ENCODE measurements at places on chromosomes 3 and 15. TPM values are rescaled to one million over a fixed set of nuclear protein-coding genes. Genes with fewer than 3 reads are reported as not detected.
A peak's percentile ranks its signal among the peaks of the same experiment; 100 is the strongest.

DNA sequence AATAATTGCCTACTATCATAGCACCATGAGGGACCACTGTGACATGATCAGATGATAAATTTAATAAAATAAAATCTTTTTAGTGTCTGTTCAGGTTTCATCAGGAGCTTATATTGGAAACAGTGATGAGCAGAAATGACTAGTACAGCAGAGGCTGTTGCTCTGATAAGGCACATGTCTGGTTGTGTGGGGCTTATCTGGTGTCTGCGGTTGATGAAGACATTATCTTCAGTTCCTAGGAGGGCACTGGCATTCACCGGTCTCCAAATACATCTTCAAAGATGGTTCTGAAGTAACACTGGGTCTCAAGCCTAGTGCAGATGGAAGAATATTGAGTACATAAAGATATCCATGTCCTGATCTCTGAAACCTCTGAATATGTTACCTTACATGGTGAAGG lies 125.3 kb downstream of the SUCNR1 start:
- no peak for DNase-seq

DNA sequence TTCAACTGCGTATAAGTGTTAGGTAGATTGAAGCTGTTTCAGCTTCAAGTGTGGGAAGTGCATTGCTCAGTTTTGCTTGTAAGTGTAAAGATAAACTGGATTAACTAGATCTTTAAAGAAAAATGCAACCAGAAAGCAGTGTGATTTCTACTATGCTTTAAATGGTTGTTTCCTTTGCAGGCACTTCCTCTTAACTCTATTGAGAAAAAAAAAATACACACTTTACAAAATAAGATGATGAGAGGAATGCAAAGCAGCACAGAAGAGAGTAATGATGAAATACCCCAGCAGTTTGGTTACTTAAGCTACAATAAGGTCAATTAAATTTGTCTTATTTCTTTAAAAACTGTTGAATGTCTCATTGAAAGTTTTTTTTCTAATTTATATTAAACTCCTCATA lies 40.8 kb downstream of the DPH6 start:
- DNase-seq, result no peak

DNA sequence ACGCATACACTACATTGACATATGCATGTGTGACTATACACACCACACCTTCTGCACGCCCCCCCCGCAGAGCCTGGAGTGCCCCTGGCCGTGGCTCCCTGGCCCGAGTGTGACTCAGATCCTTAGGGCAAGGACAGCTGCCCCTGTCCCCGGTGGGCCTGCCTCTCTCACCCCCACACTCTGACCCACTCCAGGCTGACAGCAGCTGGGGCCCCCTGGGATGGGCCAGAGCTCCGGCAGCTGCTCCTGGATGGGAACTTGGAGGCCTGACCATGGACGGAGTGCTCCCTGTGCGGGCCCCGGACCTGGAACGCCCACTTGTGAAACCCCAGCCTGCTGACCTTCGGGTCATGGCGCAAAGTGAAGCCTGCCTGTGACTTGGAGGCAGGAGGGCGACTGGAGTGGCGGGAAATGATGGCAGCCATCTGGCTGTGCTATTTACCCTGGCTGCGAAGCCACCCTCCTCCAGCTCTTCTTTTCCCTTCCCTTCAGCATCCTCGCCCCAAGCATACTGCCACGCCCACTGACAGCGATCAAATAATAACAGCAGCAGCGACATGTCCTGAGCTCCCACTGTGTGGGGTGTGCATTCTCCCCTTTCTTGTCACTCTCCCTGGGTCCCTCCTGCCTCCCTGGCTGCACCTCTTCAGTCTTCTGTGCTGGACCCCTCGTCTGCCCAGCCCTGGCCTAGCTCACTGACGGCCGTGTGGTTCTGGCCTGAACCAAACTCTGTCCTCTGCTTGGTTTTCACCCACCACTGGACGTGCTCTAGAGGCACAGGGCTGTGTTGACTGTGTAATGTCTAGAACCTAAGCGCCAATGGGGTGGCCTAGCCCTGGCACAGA lies 90.7 kb upstream of the MEF2A start:
- DNase-seq, result peak; percentile 51

DNA sequence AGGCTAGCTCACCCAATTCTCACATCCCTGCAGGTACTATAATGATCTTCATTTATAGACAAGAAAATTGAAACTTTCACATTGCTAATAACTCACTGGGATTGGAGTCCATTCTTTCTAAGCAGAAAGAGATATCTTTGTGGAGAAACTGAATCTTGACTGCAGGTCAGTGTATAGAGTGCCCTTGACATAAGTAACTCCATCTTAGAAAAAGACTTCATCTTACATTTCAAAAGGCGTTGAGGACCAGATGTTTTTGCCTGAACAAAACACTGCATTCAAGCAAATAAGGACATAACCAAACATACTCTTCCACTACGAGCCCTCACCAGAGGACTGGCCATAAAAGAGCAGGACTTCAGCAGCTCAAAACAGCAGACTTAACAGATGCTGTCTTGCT lies 6.8 kb upstream of the CCR3 start:
- DNase-seq, result no peak

- no peak for DNase-seq
Observed at GRCh38 chr3:55488398-55489055, 1.4 kb upstream of the WNT5A start.

- DNase-seq, result no peak
Observed at GRCh38 chr3:183754052-183754451, 56.5 kb downstream of the YEATS2 start.

GRCh38 chr3:66438046-66438445 lies 62.8 kb downstream of the LRIG1 start:
- DNase-seq, result no peak

- no peak for DNase-seq
Observed at GRCh38 chr3:168213920-168214319, 118.2 kb upstream of the GOLIM4 start.

- no peak for DNase-seq
Observed at GRCh38 chr15:73682600-73683090, 1.5 kb upstream of the CD276 start.

- DNase-seq, result no peak
Observed at GRCh38 chr3:189301479-189301878, 129.7 kb downstream of the TPRG1 start.

GRCh38 chr3:79245284-79246138 lies 522.3 kb downstream of the ROBO1 start:
- DNase-seq, result no peak

GRCh38 chr3:111831840-111832239 lies 27.2 kb upstream of the PHLDB2 start:
- DNase-seq, result no peak

DNA sequence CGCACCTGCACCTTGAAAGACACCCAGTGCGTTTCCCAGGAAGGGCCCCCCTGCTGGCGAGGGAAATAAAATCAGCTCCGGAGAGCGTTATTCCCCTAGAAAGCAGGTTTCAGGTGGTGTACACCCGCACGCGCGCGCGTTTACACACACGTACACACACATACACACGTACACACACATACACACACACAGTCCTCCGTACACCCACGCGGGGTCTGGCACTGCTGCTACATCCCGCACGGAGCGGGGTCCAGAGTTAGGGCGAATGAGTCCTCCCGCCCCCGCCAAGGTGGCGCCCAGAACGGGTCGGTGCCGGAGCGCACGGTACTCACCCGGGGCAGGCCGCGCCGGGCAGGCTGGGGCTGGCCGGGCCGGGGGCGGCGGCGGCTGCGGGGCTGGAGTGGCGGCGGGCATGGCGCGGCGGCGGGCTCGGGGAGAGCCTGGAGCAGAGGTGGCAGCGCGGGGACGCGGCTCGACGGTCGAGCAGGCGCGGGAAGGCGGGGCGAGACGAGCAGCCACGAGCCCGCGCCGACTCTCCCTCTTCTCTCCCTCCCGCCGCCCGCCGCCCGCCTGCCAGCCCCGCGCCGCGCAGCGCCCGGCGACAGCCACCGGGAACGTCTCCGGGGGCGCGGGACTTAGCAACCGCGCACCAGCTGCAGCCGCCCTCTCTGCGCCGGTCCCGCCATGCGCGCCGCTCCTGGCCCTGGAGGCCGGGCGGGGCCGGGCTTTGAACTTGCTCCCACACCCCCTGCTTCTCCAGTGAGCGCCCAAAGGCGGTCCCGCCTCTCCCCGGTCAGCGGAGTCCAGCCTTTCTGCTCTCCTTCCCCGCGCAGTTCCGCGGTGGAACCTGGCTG lies at the start of gene DCLK3:
Gene DCLK3 (minus strand): TSS at position 704 of the 854 bp plus-strand sequence. CDS start 290 bp downstream, at position 414.
- DNase-seq, result no peak

GRCh38 chr3:177190756-177191681 lies 6.3 kb downstream of the TBL1XR1 start:
- no peak for DNase-seq

- DNase-seq, result no peak
Observed at GRCh38 chr3:138933981-138934691, 12.8 kb downstream of the FOXL2 start.

DNA sequence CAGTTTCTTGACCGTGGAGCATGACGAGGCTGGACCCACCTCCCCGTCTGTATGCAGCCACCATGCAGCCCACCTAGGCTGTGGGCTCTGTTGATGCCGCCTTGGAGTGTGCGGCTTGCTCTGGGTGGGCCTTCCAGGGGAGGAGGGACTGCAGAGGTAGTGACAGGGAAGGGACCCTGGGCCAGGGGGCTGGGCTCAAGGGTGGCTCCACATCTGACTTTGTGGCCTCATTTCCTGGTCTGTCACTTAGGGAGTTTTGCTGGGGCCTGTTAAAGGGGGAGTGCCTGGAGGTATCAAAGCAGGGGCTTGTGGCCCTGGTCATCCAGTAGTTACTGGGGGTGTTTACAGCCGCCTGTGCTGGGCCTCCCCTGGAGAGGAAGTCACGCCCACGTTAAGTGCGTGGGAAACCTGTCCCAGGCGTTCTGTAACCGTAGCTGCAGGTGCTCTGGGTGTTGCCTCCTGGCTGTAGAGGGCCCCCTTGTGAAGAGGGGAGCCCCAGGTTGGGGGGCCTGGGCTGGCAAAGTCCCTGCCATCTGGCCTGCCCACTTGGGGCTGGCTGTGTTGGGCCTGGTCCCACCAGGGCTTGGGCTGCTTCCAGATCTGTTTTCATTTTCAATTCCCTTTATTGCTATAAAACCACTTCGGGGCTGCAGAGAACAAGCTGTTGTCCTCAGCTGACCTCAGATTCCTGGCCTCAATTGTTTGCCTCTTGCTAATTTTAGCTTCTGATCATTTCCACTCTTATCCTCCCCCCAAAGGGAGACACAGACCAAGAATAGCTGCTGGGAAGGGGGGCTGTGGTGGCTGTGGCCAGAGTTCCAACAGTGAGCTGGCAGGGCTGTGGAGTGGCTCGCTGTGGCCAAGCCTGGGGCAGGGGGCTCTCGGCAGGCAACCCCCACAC lies 26.5 kb downstream of the KLF13 start:
- no peak for DNase-seq

DNA sequence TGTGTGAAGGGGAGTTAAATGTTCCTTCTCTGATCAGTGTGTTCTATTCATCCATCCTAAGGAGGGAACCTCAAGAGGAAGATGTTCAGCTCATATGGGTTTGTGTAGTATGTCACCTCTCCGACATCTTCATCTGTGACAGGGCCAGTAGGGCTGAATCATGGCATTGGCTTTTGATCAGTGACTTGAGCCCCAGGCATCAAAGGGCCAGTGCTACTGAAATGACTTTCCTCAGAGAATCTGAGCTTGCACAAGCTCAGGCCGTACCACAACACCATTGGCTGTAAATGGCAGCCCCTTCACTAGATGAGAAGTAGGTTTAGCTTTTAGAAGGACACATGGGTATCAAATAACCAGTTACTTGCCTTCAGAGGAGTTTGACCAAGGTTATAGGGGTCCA lies 183.2 kb upstream of the NR2E3 start:
- no peak for DNase-seq

DNA sequence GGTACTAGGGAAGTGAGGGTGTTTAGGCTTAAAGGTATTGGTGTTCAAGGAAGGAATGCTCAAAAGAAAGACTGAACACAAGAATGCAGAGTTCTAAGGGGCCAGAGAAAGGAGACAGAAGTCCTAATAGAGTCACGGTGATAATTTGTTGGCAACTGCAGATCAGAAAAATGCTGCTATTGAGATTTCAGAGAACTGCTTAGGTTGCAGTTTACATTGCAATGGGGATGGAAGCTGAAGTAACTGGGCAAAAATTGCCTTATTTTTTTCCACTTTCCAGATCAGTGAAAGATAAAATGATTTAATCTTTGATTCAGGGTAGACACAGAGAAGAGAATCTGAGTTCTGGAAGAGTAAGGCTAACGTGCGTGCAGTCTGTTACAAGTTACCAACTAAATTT lies 199.8 kb downstream of the SQOR start:
- no peak for DNase-seq

DNA sequence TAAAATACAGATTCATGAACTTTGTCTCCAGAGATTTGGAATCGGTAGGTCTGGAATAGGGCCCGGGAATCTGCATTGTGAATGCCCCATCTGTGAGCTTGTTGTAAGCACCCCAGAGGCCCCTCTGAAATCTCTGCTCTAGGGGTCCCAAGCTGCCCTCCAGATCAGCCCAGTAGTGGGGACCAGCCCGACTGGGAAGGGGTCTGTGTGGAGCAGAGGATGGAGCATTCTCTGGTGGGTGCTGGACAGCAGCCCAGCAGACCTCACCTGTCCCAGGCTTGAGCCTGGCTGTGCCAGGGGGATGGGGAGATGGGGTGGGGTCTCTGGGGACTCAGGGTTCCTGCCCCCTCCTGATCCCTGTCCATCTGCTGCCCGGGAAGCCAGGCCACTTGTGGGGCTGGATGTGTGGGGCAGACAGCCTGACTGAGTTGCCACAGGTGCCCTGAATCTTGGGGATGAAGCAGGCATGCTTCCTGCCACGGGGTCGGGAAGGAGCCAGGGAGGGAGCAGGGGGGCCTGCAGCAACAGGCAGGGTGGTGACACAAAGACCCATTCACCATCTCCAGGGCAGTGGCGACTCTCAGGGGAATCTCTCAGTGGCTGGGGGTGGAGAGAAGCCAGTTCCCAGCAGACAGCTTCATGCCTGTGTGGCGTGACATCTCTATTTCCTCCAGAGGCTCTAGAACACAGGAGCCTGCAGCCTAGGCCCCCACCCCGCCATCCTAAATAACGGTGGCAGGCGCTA lies 99.3 kb downstream of the WNT7A start:
- DNase-seq, result peak; percentile 50

DNA sequence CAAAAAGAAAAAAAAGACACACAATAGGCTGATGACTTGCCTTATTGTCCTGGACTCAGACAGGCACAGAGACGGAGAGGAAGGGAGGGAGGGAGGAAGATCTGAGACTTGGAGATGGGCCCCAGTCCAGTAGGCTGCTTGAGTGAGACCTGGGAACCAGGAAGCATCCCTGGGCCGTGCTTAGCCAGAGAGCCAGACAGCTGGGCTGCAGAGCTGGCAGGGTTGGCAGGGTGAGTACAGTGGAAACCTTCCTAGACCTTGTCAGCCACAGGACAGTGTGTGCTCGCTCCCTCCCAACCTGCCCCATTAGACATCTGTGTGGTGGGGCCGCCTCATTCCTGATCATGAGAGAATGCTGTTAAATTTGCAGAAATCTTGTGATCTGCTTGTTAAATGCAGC lies 107.9 kb upstream of the ALDH1A3 start:
- peak; percentile 51 for DNase-seq

SLC2A2 gene
- not detected for total RNA-seq

SEMA3G gene
- 12.4 TPM for total RNA-seq

ZBED2 gene
- total RNA-seq, result not detected

KCNH8 gene
- total RNA-seq, result 0.10 TPM

ARPP21 gene
- not detected for total RNA-seq

CDCP1 gene
- total RNA-seq, result 3.9 TPM

A4GNT gene
- not detected for total RNA-seq

All from posterior vena cava (tissue), 2 donors.